ENCODE measurements at places on chromosomes 1 and 21.

GRCh38 chr1:99384021-99384420 lies 119.7 kb downstream of the PLPPR4 start:
- DNase-seq = no peak

DNA sequence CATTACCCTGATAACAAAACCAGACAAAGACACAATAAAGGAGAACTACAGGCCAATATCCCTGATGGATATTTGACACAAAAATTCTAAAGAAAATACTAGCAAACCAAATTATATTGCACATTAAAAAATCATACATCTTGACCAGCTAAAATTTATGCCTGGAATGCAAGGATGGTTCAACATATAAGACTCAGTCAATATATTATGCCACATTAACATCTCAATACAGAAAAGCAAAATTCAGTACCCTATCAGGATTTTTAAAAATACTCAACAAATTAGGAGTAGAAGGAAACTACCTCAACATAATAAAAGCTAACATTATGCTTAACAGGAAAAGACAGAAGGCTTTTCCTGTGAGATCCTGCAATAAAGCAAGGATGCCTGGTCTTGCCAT lies 177.1 kb downstream of the MAGI3 start:
- DNase-seq = no peak

DNA sequence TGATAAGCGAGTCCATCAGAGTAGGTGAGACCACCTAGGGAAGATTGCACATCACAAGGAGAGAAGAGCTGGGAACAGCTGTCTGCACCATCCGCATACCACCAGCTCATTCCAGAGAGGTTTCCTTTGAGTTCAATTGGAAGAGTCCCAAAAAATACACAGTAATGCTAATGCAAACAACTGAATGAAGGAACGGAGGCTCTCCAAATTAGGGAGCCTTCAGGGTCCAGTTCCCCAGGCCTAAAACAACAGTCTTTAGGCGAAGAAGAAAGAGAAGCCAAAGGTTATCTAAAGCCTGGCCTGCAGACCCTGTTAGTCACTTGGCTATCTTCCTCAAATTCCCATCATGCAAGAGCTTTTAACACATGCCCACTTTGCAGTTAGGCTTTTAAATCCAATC lies 246.4 kb downstream of the PBX1 start:
- DNase-seq = no peak

DNA sequence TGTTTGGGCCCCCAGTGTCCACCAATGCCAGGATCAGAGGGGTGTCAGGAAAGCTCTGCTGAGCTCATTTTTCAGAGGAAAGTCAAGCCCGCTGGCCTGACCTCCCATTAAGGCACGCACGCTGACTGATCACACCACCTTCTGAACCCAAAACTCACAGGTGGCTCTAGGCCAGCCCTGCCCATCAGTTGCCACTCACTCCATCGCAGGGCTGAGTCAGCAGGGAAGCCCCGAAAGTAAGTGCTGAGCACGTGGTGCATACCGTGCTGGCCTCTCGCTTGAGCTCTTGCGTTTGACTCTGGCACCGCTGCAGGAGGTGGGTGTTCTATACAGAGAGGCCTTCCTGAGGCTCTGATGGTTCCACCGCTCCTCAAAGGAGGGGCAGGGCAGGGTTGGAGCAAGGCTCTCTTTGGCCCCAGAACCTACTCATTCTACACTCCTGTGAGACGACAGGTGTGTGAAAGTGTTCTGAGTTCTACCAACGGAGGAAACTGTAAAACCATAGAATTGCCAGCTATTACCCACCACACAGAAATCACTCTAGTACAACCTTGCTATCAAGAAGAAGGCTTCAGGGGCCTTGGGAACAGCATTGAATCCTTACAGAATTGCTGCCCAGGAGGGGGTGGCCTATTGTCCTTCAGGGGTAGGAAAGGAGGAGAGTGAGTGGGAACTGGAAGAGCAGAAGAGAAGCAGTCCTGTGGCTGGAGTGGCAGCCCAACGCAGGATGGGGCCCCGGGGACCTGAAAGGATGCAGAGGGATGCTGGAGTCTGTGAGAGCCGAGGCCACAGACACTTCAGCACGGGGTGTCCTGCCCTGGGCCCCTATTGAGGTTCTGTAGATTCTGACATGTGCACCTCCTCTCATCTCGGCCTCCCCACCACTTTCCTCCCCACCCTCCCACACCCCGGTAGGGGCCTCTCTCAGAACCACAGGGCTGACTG lies 214.7 kb upstream of the EDN2 start:
- DNase-seq = no peak

DNA sequence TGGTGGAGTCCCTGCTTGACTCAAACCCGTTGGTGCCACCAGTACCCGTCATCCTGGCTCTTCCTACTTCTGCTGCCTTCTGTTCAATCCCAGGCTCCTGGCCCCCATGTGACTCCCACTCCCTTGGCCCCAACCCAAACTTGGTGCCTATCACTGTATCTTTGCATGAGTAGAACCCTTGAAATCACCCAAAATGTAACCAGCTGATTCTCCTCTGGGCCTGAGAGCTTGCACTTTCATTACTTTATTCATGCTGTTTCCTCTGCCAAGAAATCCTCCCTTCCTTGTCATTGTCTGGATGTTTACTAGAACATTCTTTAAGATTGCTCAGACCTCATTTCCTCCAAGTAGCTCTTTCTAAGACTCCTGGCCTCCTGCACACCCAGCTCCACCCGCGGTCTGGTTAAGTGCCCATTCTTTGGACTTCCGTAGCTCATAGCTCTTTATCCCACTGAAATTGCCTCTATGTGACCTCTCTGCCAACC lies 15.7 kb downstream of the PTAFR start:
- DNase-seq = no peak

DNA sequence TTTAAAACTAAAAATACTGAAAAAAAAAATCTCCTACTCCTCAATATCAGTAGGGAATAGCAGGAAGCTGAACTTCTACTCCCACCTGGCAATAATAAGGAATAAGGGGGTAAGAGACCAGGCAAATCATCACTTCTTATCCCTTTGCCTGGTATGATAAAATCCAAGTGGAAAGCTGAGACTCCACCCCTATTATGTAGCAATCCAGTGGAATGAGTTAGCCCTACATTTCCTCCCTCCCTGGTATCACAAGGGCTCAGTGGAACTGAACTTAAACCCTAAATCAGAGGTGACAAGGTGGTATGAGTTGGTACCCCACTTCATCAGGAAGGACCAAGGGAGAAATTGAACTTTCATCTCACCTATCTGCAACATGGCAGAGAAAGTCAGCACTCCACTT lies 25.7 kb downstream of the TRIM33 start:
- no peak for DNase-seq

- DNase-seq = peak; percentile 33
These were observed 204.3 kb upstream of the GRIK3 start for GRCh38 chr1:37238364-37239224.
